ENCODE measurements at places on chromosomes 3 and 15. TPM values are rescaled to one million over a fixed set of nuclear protein-coding genes. Genes with fewer than 3 reads are reported as not detected.

DNA sequence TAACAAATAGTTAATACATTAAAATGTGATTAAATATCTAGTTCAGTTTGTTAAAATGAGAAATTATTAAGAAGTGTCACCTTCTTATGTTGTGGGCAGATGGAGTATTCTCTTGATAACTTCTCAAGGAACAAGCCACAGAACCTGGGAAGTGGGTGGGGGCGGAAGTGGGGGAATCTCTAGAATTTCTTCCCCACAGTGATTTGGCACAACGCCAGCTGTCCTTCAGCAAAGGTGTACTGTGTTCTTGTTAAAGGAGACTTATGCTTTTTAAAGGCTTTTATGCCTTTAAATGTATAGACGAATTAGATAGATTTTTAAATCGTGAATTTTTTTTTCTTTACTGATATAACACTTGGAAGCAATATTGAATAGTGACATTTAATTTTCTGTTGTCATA lies 42.4 kb downstream of the SEC22A start:
- no peak for DNase-seq

The PLCL2 gene
- total RNA-seq = 38.6 TPM

- no peak for DNase-seq
Observed at GRCh38 chr3:141419946-141420345, 51.6 kb downstream of the ZBTB38 start.

DNA sequence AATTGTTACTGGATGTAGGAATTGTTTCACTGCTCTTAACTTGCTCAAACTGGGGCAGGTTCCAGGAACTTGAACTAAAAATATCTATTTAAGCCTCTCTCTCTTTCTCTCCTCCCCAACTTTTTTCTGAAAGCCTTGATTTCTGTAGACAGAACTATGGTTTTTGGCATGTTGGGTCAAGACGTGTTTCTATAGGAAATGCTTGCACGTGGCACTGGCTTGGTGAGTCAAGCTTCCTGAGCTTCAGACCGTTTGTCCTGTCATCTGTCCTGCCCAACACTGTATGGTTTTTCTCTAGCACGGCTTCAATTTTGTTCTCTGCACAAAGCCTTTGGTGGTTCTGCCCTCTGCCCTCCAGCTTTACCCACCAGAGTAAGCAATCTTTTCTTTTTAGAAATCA lies 13.5 kb downstream of the EAF1 start:
- DNase-seq = no peak

DNA sequence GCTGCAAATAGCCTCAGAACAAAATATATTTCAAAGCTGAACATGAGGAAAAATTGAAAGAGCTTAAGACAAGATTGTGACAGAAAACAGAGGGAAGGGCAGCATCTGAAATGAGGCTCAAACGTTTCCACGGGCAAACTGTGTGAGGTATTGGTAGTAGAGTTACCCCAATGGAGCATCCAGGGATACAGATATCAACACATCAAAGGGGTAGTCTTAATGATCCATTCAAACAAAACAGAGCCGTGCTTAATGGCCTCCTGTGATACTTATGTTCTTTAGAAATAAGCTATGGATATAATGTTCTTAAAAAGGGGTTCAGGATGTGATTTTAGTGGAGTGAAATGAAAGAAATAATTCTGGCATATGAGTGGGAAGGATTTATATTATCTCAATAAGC lies 430.3 kb upstream of the PDZRN3 start:
- no peak for DNase-seq

The CLDN18 gene
- total RNA-seq = 13.2 TPM
